ENCODE measurements at places on chromosomes 3 and 15.

GRCh38 chr15:87167706-87168105, 1088.0 kb downstream of the AGBL1 start:
- no peak for DNase-seq

DNA sequence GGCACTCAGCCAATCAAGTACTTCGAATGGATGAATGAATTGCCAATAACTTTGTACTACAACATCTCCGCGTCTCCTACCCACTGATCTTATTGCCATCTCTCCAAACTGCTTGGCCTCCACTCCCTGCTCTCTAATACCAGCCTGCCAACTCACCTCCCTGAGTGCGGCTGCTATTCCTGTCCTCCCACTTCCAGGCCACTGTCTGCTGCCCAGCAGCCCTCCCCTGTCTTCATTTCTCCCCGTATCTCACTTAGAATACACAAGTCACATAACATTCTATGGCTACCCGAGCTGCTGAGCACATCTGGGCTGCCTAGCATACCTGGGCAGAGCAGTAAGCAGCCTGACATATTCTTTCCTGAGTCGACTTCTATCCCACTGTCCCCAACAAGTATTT, 149.9 kb upstream of the LRTM1 start:
- no peak for DNase-seq

DNA sequence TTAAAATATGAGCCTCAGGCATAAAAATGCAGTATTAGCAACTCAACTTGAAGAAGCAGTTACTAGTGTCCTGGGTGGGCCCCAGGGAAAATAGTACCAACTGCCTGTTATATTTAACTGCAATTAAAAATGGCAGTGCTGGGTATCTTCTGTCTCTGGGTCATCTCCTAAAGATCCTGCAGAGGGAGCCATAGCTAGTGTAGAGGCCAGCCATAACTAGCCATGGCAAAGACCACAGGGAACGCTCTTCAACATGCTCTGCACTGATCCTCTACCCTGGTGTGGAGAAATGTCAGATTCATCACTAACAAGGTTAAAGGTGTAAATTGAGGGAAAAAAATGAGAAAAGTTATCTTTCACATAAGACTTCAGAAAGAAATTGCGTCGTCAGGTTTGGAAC, 181.3 kb downstream of the SNRPN start:
- DNase-seq = no peak

GRCh38 chr3:183158113-183158512, 4.4 kb downstream of the LAMP3 start:
- DNase-seq = no peak

Measured in CD4-positive, alpha-beta T cell treated with Interleukin-1 beta for 1 hour (primary cell).